ENCODE measurements at places on chromosomes 4 and X.

DNA sequence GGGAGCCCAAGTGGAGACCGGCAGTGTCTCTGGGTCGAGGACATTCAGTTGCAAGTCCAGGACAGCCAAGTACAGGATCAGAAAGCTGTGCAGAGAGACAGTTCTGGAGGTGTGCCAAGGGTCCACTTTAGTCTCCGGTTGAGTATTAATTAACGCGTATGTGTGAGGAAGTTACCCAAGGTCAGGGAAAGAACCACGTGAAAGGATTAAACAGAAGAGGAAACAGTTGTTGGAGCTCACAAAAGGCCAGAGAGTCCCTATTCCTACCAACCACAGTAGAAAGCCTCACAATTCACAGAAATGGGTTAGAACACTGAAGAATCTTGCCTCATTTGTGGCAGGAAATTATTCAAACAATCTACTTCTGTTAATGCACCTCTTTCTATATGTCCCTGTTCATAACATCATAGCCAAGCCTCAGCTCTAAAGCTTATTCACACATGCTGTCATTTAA lies 17.9 kb upstream of the NSUN7 start:
- peak; percentile 28 for DNase-seq

- DNase-seq = no peak
Observed at GRCh38 chr4:83489711-83490326, 4.9 kb upstream of the ABRAXAS1 start.

- no peak for DNase-seq
Observed at GRCh38 chrX:1462596-1463251, 10.0 kb upstream of the ASMTL start.

DNA sequence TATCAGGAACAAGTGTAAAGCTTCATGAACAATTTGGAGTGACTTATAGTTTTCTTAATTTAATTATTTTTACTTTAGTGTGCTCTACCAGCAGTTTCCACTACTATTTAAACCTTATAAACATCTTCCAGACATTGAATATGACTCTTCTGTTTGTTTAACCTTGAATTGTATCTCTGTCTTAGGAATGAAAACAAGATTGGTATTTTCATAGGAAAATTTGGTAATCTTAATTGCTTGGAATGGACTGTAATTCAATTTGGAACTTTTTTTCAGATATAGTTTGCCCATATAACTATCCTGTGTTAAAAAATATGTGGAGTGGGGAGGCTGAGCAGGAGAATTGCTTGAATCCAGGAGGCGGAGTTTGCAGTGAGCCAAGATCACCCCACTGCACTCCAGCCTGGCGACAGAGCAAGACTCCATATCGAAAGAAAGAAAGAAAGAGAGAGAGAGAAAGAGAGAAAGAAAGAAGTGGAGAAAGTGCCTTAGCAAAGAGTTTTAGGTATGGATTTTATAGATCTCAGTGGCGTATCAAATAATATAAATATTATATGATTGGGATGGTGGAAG lies 242.4 kb downstream of the BMPR1B start:
- DNase-seq = no peak

DNA sequence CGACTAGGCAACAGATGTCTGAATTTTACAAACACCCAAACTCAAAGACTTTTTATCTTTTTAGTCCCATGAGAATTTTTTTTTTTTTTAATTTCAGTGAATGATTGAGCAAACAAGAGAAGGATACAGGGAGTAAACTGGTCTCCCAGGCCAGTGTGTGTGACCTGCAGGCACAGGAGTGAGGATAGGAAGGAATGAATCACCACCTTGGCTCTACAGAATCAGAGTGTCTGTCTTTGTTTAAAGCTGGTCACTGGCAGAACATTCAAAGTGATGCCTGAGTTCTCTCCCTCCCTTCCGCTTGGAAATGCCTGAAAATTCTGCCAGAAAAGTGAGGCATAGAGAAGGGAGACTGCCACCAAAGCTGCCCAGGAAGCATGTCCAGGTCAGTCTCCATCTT lies 69.5 kb downstream of the PARM1 start:
- DNase-seq = no peak

DNA sequence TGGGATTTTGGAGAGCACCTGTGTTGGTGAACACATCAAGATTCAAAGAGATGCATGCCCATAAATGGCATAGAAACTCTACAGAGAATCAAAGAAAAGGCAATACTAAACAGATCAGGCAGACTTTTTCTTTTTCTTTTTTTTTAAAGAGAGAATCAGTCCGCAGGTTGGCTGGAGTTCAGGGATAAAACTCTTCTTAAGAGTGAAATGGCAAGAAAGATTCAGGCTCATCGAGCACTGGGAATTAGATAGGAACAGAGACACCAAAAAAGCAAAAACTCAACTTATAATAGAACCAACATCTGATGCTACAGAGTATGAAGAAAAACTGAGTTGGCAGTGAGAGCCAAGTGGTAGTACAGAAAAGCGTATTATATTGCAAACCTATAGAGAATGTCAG lies 314.3 kb downstream of the ARHGAP24 start:
- no peak for DNase-seq

- no peak for DNase-seq
Observed at GRCh38 chr4:185395238-185395955, at the start of gene LRP2BP. Gene LRP2BP (minus strand): TSS chr4:185395924. CDS start chr4:185378186, 17,738 bp downstream.

GRCh38 chr4:108940634-108941033 lies 177.8 kb upstream of the ETNPPL start:
- DNase-seq = no peak

DNA sequence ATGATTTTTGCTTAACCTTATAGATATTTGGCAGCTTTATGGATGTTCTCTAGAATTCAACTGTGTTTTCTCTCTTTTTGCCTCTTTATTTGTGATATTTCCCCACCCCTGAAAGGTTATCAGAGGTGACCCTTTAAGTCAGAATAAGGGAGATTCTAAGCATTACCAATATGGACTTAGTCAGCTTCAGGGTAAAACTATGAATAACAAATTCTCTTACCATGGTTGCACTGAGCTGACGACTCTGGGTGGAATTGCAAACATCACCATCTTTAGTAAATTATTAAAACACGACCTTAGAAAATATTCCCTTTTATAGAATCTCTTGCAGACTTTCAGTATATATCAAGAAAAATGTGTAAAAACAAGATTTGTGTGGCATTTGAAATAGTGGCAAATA lies 21.6 kb downstream of the TRPC3 start:
- DNase-seq = no peak

DNA sequence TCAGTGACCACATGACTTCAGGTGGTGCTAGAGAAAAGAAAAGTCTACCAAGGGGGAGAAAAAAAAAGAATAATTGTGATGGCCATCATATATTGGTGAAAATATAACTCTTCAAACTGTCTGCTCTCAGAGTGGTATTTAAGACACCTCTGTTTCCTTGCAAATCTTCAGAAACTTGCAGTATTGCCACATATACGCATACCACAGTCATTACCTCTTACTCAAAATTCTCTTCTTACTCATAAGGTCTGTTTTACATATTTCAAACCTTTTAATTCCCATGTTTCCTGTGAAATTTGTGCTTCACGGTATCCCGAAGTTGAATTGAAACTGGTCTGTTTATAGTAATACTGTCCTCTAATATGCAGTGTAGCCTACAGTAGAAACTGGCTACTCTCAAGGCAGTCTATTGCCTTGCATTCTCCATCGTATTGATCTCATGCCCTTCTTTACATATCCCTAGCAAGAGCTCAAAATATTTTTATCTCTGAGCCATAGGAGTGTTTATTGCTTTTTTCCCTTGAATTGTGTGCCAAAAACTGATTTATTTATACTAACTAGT lies 34.7 kb upstream of the LHFPL1 start:
- no peak for DNase-seq

- no peak for DNase-seq
Observed at GRCh38 chr4:1547856-1548826, 136.0 kb downstream of the FAM53A start.

DNA sequence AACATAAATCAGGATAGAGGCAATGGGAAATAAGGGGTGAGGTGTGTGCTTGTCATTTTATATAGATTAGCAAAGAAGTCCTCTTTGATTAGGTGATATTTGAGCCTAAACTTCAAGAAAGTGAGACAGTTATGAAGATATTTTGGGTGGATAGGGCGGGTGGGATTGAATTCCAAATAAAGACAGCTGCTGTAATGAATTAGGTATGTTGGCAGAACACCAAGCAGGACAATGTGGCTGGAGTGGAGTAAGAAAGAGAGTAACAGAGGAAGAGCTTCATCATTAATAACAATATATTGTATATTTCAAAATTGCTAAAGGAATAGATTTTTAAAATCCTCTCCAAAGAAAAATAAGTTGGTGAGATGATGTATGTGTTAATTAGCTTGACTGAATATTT lies 91.0 kb upstream of the CENPE start:
- no peak for DNase-seq

DNA sequence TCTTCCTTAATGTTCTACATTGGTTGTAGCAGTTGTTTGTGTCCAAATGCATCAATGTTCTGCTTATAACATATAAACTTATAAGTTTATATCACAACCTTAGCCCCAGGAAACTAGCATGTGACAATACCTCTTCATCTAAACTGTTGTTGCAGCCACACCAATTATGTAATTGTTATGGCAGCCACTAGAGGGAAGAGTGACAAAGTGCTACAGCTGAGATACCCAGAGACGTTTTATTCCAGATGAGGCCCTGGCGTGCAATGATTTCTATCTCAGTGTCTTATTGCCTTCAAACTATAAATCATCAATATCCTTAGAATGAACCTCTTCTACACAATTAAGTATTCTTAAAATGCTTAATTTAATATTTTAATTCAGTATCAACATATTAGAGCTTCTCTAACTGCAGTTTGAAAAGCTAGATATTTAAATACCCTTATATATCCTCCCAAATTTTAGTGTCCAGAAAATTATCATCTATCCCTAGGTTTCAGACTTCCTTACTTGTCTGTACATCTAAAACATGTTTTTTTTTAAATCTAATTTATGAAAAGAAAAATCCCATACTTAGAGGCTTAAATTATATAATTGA lies 171.6 kb downstream of the PCDH10 start:
- DNase-seq = no peak

- no peak for DNase-seq
Observed at GRCh38 chrX:10549280-10549679, 71.1 kb downstream of the MID1 start.

- DNase-seq = no peak
Observed at GRCh38 chrX:132413459-132413858, 75.4 kb downstream of the MBNL3 start.

DNA sequence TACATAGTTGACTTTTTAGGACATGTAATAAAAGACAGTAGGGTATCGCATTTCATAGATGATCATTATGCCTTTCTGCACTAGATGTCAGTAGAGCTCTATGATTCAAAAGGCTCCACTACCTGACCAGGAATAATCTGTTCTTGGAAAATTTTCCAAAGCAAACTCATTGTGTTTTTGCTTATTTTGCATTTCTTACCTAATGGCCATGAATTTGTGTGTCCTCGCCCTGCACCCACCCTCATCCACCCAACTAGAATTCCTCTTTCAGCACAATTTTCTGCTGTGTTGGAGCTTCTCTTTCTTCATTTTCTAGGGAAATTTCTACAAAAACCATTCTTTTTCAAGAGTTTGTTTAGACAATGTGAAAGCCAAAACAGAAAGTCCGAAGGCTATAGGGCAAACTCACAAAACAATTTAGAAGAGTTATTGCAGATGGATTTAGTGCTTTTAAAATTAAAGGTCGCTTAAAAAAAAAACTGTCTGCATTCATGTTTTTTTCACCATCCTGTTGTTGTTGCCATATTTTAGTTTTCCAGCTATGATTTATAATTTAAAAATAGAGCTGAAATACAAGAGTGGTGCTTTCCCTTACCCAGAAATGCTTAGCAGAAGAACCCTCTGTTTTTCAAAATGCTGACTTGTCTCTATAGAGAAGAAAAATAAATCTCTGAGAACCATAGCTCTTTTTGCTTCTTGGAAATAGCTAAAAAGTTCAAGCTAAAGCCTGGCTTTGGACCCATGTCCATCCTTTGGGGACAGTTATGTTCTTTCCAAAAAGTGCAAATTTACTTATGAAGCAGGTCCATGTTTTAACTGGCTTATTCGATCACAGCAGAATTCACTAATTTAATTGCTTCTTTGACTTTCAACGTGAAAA lies 183.7 kb downstream of the SPATA18 start:
- peak; percentile 16 for DNase-seq

GRCh38 chrX:107324493-107325310 lies 118.3 kb downstream of the DNAAF6 start:
- no peak for DNase-seq
